ENCODE measurements at places on chromosomes 3 and 15.

DNA sequence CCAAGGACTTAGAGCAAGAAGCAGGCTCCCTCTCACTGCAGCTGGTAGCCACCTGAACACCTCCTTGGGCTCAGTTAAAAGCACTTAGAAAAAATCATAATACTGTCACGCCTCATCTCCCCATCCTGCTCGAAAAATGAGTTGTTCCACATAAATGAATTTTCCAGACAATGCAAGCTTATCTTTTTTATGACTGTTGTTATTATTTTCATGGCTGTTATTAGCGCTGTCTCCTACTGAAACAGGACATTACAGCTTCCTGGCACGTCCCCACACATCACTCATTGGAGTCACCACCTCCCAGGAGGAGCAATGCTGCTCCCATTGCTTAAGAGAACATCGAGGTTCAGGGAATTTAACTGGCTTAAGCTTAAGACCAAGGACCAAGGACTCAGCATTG is 26.5 kb downstream of the CCDC33 start:
- no peak for DNase-seq

DNA sequence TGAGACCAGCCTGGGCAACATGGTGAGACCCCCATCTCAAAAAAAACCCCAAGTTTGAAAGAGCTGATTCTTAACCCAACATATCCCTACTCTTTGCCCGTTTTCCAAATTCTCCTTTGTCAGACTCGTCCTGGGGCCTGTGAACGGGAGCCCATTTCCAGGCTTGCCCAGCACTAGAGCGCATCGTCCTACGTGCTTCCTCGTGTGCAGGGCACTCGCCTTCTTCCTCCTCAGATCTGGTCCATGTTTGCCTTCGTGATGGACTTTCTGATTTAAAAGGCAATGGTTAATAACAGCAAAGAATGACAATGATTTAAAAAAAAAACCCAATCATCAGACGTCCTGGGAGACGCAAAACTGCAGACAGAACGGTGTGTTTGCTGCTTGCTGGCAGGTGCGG is 10.1 kb downstream of the MELTF start:
- no peak for DNase-seq

DNA sequence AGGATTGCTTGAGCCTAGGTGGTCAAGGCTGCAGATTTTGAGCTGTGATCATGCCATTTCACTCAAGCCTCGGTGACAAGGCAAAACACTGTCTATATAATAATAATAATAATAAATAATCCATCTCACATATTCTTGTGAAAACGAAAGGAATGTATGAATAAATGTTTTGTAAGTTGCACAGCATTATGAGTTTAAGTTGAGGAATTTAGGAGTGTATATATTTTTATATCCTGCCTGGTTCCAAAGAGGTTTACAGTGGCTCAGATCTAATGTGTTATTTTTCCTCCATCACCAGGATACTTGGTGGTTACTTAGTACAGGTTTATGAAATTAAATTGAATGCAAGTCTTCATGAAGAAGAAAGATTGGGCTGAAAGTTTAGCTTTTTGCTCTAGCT is 77.2 kb downstream of the ATG7 start:
- DNase-seq, result no peak

DNA sequence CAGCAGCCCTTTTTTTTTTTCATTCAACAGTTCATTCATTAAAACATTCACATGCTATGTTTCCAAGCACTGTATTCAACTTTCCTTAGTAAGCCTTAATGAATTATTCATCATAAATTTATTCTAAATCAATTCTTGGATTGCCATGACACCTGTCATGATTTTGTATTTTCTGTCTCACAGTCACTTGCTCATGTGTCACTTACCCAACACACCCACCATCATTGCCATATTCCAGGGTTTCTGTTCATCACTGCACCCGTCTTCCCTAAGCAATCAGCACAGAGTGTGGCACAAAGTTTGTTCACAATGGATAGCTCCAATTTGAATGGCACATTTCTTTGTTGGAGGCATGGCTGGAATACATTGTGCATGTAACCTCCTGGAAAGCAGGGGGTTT is 27.2 kb downstream of the CPNE4 start:
- no peak for DNase-seq

DNA sequence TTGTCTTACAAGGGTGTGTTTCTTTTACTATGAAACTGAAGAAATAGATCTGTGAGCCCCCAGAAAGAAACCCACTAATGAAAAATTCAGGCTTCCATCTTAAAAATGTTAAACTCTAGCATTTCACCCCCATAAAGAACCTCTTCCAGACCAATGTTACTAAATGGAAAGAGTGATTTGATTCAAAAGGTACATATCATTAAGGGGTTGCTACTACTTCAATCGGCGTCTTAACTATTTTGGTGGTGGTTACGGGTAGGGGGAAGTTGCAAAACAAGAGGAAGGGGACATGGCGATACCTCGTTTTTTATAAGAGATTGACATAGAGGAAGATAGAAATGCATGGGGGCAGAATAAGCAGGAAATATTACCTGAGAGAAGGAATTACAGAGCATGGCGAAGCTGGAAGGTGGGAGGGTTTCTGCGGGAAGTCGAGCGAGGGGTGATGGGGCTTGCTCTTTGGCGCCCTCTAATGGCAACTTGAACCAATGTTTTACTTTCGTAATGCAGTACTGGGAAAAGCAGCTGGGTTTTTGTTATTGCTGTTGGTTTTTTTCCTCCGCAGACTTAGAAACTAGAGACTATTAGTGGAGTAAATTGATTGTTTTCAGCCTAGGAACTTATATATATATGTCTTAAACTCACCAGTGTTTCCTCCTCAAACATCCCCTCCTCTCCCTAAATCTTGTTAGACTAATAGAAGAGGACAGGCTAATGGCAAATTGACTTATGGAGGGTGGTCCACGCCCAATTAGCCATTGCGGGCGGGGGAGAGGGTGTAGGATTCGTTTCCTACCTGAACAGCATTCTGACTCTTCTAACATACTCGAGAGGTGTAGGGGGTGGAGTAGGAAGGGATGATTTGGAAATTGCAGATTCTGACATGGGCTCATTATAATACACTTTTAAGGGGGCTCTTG is 11.3 kb upstream of the SOX2 start:
- DNase-seq, result peak; percentile 5

DNA sequence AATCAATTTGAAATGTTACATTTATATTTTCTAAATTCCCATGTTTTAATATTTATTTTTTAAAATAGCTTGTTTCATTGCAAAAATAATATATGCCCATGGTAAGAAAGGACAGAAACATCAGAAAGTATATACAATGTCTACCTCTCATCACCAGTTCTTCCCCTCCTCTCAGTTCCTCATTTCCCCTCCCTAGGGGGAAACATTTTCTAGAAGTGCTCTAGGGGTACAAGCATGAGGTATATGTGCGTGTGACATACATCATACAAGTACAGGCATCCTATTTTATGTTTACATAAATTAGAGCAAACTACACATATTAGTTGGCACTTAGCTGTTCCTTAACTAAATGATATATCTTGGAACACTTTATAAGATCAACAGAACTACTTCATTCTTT is 189.3 kb upstream of the VEPH1 start:
- DNase-seq, result no peak

DNA sequence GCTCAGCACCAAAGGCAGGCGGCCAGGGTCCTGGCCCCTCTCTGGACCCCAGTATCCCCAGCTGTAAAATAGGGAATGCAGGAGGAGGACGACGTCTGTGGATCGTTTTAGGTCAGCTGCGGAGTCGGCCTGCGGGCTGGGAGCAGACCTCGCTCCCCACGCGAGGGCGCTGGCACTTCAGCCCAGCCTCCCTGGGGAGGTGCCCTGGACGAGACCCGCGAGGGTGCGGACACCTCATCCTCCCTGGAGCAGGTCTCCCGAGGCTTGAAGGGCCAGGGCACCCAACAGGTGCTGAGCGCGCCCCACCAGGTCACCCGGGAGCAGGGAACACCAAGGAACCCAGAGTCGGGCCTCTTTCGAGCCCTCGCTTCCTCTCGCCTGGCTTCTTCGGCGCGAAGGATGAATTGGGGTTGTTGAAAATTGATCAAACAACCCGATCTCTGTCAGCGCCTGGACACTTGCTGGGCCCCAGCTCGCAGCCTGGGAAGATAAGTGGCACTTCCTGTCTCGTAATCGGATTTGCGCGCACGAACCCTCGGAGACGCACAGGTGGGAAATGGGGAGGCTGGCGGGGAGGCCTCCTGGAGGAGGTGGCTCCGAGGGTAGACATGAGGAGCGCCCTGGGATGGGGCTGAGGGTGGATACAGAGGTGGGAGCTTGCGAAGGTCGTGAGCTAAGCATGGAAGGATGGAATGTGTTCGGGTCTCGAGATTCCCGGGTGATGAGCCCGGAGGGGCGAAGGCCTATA is 588 bp upstream of the VIPR1 start:
- DNase-seq, result no peak

- no peak for DNase-seq
These were observed 1.3 kb downstream of the CAMK2N2 start for GRCh38 chr3:184259878-184260723.

- no peak for DNase-seq
These were observed 65.6 kb upstream of the PLXNA1 start for GRCh38 chr3:126917232-126917804.

DNA sequence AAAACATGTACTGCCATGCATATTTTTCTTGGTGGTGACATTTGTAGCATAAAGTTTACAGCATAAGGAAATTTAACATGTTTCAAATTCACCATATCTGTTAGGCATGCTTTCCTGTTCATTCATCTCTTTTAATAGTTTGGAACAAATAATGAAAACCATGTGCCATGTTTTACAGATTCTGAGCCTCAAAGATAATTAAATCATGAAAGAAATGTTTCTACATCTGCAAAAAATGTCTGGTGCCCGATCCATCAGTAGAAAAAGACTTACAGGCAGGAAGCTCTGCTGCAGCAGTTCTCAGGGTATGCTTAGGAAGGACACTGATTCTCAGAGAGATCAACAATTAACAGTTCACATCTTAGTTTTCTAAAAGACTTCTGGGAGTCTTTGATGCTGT is 316.2 kb downstream of the IL5RA start:
- DNase-seq, result no peak

- DNase-seq, result no peak
These were observed 489.1 kb downstream of the MAGI1 start for GRCh38 chr3:65549626-65549959.

DNA sequence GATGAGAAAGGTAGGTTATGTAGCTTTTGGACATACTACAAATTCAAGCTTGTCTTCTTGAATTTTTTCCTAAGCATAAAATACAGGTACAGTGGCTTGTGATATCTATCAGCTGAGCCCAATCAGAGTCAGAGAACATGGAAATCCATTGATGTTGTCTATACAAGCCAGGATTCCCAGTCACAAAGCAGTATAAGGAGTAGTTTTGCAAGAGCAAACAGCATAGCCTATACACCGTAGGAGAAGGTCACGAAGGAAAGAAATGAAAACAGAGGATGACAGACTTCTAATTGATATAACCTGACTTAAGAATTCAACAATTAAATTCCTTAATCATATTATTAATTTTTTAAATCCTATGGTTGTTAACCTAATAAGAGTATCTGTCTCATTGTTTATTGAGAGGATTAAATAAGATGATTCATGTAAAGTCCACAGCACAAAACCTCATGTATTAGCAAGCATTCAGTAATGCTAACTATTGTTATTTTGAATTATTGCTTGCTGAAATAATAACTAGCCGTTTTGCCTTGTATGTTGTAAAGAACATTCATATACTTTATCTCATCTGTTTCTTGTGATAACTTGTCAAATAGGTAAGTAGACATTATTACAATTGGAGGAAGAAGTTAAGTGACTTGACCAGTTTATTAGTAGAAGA is 276.6 kb upstream of the ZPLD1 start:
- no peak for DNase-seq

DNA sequence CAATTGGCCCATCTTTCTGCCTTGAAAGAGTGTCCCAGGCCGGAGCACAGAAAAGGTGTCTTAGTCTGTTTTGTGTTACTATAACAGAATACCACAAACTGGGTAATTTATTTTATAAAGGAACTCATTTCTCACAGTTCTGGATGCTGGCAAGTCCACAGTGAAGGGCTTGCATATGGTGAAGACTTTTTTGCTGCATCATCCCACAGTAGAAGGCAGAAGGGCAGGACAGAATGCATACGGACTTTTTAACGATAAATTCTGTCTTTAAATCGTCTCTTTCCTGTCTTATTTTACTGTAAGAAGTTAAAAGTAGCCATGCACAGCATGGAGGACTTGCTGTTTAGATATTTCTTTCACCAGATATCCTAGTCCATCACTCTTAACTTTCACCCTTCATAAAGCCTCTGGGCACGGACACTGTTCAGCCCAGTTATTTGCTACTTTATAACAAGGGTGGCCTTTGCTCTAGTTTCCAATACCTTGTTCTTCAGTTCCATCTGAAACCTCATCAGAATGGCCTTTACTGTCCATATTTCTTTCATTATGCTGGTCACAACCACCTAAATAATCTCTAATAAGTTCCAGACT is 10.3 kb upstream of the EIF1B start:
- DNase-seq, result no peak

- no peak for DNase-seq
These were observed 354.7 kb downstream of the FGF12 start for GRCh38 chr3:192372616-192373015.

DNA sequence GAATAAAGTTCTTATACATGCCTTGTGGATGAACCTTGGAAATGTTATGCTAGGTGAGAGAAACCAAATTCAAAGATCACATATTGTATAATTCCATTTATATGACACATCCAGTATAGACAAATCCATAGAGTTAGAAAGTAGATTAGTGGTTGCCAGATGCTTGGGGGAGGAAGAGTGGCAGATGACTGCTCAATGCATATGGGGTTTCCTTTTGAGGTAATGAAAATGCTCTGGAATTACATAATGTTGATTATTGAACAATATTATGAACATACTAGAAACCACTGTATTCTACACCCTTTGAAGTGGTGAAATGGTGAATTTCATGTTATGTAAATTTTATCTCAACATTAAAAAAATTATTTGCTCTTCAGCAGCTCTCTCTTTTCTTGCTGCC is 100.8 kb downstream of the DHX36 start:
- DNase-seq, result no peak

DNA sequence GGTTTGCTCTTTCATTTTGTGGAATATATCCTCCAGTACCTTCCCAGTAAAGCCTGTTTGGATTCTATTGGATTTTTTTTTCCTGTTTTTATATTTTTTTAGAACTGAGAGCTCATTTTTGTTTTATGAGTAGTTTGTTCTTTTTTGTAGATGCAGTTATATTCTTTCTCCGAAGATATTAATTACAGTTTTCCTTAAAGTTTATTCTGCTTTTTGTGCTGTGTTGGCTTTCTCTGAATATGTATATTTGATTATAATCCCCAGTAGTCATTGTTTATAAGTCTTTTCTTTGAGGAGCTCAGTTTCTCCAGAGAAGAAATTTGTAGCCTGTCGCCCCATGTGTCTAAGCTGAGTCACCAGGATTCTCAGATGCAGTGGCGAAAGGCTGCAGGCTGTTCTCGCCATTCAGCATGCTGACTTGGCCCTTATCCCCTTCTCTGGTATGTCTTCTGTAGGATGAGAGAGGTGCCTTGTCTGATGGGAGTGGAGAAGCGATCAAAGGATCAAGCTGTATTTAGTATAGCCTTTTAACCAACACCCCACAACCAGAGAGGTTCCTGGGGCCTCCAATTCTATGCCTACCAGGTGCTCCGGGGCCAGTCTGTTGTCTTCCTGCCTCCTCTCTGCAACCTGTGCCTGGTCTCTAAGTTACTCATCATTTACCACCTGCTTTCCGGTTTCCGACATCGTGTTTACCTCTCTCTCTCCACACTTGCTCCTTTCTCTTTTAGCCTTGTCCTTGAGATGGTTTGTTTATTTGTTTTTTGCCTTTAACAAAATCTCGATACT is 31.7 kb upstream of the MFSD1 start:
- DNase-seq, result no peak

Data from HS-27A (cell line).